ENCODE measurements at places on chromosomes 5 and 9.

DNA sequence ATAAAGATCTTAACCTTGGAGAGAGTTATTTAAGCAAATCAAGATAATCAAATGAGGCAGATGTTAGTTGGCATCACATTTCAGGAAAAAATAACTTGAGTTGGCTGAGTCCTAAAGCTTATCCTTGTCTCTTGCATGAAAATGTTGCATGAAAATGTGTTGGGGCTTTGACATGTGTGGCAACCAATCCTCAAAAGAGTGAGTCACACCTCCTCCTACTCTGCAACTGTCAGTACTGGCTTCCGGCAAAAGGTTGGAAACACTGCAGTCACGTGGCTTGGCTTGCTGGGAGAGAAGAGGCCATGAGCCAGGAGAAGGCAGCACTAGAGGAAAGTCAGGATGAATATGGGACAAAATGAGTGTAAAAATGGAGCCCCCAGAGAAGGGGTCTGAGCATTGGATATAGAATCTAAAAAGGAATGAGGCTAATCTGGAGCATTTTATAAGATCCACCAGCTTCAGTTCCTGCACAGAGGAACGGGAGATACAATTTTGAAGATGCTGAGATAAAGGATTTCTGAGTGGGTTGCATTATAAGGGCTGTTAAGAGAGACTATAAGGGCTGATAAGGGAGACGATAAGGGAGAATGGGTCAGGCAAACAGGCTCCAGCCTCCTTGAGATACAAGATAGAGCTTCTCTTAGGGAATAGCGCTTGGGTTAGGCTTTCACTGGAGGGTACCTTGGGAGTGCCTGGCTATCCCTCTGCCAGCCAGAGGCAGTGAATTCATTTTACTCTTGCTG is 43.1 kb downstream of the SPATA31D1 start:
- DNase-seq, result peak; percentile 94

GRCh38 chr5:156147261-156147943 is 179.6 kb upstream of the SGCD start:
- DNase-seq, result no peak

DNA sequence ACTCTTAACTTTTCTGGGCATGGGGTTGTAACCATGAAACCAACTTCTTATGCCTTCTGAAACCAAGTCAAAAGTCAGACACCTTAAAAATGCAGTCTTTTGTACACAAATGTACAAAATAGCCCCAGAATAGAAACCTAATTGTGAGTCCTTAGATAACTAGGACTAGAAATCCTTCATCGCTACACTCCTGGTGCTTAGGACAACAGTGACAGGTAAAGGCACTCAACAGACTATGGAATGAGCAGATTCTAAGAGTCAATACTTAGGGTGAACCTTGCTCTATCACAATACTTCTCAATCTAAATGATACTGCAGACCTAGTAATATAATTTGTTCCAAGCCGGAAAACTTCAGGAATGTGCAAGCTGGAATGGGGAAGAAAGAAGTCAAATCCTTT is 163.7 kb downstream of the PDE4D start:
- no peak for DNase-seq

- no peak for DNase-seq
Observed at GRCh38 chr9:83933790-83934189, 12.6 kb upstream of the KIF27 start.

- no peak for DNase-seq
Observed at GRCh38 chr5:40376566-40376965, 303.1 kb upstream of the PTGER4 start.

DNA sequence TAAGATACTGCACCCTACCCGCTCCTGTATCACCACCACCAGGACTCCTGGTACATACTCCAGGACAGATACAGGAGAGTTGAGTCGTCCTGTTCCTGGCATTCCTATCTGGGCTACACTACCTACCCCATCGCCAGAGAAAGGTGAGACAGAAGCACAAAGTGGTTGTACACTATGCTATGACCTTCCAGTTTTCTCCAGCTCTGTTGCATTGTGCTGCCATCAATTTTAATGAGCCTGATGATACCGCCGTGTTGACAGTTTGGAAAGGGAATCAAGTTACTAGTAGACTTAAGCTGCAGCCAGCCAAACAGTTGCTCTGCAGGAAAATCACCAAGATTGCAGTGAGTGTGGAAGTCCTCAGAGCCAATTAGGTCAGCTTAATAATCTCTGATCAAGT is 35.2 kb downstream of the ANP32B start:
- no peak for DNase-seq

GRCh38 chr9:97397220-97397619 is 14.7 kb upstream of the TDRD7 start:
- no peak for DNase-seq

DNA sequence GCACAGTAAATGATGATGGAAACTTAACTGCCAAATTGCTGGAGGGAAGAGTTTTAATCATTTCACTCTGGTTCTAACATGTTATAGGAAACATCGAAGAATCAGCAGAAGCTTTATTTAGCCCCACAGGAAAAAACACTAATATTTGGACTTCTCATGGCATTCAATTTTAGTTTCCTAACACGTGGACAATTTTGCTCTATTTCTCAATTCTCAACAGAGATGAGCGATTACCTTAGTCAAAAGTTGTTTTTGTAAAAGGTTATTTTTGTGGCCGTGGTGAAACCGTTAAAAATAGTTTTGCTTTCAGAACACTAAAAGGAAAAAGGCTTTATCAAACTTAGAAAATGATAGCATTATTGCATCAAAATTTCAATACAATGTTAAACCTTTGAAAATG is 235.2 kb downstream of the PLK2 start:
- no peak for DNase-seq

- no peak for DNase-seq
Observed at GRCh38 chr9:116817762-116818161, 130.7 kb downstream of the TRIM32 start.

DNA sequence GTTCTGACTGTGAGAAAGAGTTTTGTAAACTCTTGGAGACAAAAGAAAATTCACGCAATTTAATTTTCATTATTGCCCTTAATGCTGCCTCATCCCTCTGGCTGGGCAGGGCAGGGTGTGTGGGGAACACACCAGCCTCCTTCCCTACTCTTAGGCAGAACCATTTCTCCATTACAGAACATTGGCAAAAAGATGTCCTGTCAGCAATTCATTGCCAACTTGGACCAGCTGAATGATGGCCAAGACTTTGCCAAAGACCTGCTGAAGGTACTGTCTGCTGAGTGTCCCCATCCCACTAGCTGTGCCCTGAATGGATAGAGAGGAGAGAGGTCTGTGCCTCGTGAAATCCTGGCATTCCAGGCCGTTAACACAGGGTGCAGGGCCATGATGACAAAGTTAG is 37.9 kb downstream of the PSD2 start:
- no peak for DNase-seq

- DNase-seq, result no peak
Observed at GRCh38 chr9:130627051-130627450, 37.3 kb upstream of the PRDM12 start.

- DNase-seq, result no peak
Observed at GRCh38 chr5:42832060-42832459, 20.4 kb upstream of the SELENOP start.

DNA sequence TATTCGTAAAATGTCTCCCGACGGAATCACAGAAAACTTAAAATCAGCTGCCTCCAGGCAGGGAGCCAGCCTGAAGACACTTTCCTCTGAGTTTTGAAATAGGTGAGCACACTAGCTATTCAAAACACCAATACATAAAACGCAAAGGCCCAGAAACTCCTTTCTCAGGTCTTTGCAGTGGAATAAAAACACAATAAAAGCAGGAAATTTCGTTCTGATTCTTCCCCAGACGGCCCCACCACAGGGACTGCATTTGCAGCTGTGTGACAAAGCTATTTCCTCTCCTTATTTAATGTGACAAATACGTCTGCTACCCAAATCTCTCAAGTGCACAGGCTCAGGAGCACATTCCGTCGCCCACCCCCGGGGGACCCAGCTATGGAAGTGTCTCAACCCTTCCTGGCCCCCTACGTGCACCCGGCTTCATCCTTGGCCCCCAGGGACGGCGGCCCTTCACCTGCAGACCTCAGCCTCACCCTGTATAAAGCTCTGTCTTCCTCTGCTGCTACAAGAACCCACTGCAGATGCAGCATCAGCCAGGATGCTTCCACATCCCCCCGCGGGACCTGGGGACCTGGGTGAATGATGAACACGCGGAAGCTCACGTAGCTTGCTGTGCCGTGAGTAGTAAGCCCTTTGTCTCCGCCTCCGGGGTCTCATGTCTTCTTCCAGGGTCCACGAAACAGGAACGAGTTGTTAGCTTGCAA is 24.9 kb downstream of the AHRR start:
- no peak for DNase-seq

GRCh38 chr9:19665146-19665863 is 123.5 kb downstream of the SLC24A2 start:
- DNase-seq, result no peak

GRCh38 chr5:175384724-175385552 is 59.0 kb downstream of the DRD1 start:
- DNase-seq, result no peak

DNA sequence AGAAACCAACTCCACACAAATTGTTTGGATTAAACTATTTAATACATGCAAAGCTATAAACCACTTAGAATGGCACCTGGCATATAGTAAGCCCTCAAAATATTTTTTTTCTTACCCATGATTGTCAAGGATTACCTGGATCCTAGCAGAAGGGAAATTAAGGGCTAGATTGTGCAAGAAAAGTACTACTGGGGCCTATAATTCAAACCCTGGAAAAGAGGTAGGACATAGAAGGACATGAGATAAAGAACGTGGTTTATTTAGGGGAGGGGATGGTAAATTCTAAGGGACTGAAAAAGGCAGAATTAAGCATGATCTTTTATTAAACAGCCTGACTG is 14.9 kb upstream of the ARL15 start:
- DNase-seq, result no peak

GRCh38 chr5:79077680-79078365 is 8.3 kb downstream of the BHMT2 start:
- no peak for DNase-seq

DNA sequence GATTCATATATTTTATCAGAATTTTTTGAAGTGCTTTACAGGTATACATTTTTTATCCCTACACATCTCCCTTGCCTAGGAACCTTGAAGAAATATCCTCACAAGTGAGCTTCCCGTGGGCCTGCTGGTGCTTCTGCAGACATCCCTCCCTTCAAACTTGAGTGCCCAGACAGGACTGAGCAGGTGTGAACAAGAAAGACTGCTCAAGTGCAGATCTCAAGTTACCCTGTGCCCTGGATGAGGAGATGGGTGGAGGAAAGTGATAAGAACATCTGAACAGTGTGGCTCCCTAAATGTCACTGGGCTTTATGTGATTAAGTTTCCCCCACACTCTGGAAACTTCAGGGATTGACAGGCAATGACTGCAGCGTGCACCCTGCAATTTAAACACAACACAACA is 209.8 kb downstream of the TLE1 start:
- peak; percentile 90 for DNase-seq

DNA sequence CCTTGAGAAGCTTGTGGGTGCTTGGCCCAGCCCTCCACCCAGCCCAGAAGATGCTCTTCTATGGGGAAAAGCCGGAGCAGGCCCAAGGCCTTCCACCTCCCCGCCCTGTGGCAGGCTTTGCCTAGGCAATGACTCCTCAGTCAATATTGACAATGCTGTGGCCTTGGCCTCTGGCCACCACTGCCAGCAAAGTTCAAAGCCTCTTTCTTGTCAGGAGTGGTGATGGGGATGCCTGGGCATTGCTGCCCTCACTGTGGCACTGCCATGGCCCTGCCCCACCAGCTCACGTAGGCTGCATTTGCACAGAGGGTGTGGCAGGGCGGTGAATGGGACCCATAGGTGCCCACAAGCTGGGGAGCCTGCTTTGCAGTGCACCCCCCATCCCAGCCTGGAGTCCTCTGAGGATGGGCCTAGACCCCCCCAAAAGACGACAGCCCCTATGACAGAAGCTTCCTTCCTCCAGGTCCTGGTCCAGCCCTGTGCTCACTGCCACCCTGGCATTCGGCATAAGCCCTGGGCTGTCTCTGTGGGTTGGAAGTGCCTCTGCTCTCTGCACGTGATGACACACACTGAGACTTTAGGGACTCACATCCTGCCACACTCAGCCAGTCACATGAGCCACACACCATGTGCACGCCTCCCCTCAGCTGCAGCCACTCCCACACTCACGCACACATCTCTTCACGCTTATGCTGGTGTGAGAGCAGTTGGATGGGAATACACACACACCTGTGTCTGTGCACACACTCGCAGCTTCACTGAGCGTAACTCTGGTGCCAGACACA is 31.1 kb downstream of the MORN5 start:
- DNase-seq, result no peak

DNA sequence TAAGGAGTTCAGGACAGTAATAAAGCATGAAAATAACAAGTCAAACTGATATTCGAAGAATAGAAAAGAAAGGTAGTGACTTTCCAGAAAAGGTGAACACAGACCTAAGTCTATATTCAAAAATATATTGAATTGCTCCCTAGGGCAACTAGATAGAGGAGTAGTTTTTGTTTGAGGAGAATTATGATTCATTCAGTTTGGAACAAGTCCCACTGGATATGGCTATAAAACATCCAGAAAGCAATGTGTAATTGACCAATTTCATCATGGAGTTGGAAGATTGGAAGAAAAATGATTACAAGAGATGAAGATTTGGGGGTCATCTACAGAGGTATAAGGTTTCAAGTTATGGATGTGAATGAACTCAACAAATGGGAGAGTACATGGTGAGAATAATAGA is 117.5 kb upstream of the ZNF462 start:
- DNase-seq, result no peak

DNA sequence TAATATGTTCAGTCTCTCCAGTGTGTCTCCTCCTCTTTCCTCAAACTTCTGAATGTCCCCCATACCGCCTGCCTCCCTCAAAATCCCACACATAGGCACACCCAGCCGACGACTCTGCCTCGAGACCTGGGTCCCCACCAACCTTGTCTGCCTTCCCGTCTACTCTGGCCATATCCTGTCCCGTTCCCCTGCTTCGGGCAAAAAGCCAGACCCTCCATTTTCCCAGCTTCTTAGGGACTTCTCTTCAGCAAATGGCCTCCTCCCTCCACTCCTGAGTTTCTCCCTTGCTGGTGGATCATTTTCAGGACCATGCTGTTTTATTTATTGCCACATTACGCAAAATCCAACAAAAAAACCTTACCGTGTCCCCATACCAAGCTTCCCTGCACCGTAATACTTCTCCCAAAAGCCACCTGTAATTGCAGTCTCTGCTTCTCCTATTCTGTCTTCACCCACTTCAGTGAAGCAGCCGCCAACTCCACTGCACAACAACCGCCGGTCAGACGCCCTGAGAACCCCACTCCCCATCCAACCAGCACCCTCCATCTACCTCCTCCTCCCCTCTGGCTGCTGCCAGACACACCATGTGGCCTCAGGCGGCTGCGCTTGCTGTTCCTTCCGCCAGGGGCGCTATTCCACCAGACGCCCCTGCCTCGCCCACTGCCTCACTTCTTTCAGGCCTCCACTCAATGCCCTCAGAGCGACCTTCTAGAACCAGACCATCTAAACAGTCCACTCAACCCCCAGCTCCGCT is 117.0 kb downstream of the TRPM6 start:
- peak; percentile 31 for DNase-seq

Data from NCI-H2171 treated with DMSO at 0.1 percent for 48 hours (cell line).